NCI-H1417 treated with DMSO at 0.1 percent for 48 hours (cell line): ENCODE measurements at places on chromosomes 16 and 17.

- no peak for DNase-seq
Observed at GRCh38 chr17:43169561-43170139, 1.4 kb upstream of the NBR1 start.

GRCh38 chr16:81905277-81905676, 106.0 kb downstream of the SDR42E1 start:
- DNase-seq = no peak

DNA sequence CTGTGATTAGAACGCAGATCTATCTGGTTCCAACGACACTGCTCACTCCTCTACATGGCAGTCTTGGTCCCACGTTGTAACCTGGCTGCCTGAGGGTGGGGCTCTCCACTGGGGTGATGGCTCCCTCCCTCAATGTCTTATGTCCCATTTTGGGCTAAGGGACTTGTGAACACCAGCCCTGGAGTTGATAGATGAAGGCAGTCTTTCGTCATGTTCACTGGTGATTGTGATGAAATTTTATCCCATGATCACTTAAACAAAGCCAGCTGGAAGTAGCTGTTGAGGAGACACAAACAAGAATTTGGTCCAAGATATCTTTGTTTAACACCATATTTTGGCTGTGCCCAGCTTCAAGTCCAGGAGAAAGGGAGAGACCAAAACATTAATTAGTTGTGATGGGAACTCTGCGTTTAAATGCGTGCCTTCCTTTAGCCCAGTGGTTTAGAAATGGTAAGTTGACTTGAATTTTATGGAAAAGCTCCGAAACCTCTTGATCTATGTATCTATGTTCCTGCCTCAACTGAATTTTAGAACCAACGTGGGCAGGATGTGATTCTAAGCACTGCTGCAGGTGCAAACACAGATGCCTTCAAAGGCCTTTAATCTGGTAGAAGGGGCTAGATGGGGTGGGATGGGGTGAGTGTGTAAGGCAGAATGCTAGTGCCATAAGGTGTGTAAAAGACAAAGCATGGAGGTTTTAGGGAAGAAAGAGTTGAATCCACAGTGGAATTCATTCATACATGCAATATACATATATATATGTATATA, 186.8 kb upstream of the IRX3 start:
- no peak for DNase-seq

- DNase-seq = no peak
Observed at GRCh38 chr16:361872-362701, 8.3 kb downstream of the MRPL28 start.

- no peak for DNase-seq
Observed at GRCh38 chr16:31471875-31472708, at the start of gene TGFB1I1. TSS of gene TGFB1I1 (plus strand) at chr16:31472152. CDS start at chr16:31472189, 37 bp downstream.

GRCh38 chr17:82434216-82434565, 15.8 kb upstream of the OGFOD3 start:
- DNase-seq = no peak

DNA sequence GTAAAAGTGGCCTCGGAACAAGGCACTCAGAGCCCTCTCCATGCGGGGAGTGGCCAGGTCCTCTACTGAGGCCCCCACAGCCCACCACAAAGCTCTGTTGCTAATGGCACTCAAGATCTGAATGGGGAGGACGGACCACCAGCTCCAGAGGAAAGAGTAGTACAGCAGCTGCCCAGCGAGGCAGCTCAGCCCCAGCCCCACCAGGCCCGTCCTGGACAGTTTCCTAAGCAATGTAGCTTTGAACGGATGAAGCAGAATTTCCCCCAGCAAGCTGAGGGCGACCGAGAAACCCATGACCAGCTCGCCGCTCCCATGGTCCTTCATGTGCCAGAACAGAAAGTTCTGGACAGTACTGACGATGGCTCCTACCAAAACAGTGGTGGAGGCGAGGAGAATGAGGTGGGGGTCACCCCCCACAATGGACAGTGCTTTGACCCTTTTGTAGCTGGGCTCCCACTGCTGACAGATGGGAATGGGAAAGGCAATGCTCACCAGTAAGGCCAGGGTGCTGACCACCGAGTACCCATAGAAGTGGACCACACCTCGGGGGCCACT, 1.5 kb downstream of the MFSD6L start:
- no peak for DNase-seq

DNA sequence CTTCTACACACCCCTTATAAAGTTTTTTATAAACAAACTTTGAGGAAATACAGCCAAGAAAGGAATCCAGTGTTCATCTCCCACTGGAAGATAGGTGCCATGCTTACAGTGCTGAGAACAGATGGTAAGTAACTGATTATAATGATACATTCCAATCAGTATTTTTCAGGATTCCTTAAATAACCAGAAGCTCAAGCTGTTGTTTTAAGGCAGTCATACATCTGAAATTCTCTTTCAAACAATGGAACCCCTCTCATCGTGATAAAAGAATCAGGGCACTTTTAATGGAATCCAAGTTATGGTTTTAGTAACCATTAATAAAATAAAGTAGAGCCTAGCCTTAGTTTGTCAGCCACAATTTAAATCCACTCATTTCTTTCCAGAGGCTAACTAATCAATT, 56.1 kb upstream of the STAC2 start:
- DNase-seq = no peak
